Left hindlimb (tissue), 1 donor: ENCODE measurements at places on chromosomes 4 and X.

DNA sequence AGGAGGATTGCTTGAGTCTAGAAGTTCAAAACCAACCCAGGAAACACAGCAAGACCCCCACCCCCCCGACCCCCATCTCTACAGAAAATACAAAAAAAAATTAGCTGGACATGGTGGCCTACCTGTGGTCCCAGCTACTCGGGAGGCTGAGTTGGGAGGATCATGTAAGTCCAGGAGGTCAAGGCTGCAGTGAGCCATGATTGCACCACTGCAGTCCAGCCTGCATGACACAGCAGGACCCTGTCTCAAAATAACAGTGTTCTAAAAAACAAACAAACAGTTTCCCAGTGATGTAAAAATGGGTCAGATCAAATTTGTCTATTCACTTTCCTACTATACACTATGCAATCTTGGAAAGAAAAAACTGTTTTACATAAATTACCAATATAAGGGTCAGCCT, 2.0 kb upstream of the CBR4 start:
- DNase-seq = no peak

DNA sequence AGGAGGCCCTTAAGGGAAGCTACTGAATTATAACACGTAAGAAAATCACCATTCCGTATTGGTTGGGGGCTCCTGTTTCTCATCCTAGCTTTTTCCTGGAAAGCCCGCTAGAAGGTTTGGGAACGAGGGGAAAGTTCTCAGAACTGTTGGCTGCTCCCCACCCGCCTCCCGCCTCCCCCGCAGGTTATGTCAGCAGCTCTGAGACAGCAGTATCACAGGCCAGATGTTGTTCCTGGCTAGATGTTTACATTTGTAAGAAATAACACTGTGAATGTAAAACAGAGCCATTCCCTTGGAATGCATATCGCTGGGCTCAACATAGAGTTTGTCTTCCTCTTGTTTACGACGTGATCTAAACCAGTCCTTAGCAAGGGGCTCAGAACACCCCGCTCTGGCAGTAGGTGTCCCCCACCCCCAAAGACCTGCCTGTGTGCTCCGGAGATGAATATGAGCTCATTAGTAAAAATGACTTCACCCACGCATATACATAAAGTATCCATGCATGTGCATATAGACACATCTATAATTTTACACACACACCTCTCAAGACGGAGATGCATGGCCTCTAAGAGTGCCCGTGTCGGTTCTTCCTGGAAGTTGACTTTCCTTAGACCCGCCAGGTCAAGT, 6.9 kb upstream of the MSANTD1 start:
- DNase-seq = peak; percentile 88

DNA sequence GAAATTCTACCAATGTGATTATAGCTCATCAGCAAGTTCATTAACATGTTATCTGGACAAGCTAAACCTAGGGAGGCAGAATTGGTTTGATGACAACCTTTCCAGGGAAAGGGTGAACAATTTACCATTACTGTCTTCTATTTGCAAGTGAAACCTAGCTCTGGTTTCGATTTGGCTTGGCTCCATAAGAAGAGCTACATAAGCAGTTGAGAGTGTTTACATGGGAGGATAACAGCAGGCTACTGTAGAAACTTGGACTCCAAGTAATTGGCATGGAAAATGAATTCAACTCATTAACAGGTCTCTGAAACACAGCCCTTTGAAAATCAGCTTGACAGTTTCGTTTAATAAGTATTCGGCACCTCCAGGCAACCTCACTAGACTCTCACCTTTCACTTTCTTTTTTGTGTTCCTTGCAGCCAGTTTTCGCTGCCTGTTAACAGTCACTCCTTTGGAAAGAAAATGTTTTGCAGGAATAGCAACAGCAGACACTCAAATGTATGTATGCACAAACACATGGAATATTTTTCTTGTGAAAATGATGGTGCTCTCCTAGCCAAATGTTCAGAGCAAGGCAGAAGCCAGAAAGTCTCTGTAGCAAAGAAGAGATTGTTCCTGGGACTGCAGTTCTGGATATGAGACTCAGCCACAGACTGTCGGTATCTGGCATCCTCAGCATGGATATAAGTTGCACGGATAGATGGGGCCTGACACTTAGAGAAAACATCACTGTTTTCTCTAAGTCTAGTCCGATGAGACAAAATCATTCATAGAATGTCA, 27.5 kb downstream of the POU3F4 start:
- DNase-seq = no peak

DNA sequence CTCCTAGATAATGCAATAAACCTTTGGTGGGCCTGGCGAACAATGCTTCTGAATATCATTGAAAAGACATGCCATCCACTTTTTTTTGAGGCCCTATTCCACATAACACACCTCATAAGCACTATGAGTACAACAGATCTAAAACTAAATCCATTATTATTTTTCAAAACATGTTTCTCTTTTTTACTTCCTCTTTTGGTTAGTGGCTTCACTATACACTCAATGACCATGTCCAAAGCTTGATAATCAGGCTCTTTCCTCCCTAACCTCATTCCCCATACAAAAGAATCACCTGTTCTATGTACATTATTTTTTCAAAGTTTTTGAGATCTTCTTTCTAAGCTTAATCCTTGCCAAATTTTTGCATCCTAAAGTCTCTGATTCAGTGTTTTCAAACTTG, 20.4 kb upstream of the NPY2R start:
- no peak for DNase-seq

DNA sequence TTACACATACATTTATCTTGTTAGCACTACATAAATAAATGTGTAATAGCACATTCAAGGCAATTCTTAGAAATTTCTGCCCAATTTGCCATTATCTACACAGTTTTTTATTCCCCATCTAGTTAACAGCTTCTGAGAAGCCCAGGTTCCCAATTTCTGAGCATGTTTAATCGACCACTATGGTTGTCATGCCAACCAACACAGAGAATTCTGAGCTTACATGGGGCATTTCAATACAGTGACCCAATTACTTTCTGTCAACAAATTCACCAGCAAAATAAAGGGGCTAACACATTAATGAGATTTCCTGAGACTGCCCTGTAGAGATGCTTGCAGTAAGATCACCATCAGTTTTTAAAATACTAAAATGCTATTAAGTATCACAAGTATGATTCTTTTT, 22.0 kb downstream of the GPM6A start:
- no peak for DNase-seq
